Posterior vena cava (tissue), 2 donors: ENCODE measurements at places on chromosomes 1 and 21.

DNA sequence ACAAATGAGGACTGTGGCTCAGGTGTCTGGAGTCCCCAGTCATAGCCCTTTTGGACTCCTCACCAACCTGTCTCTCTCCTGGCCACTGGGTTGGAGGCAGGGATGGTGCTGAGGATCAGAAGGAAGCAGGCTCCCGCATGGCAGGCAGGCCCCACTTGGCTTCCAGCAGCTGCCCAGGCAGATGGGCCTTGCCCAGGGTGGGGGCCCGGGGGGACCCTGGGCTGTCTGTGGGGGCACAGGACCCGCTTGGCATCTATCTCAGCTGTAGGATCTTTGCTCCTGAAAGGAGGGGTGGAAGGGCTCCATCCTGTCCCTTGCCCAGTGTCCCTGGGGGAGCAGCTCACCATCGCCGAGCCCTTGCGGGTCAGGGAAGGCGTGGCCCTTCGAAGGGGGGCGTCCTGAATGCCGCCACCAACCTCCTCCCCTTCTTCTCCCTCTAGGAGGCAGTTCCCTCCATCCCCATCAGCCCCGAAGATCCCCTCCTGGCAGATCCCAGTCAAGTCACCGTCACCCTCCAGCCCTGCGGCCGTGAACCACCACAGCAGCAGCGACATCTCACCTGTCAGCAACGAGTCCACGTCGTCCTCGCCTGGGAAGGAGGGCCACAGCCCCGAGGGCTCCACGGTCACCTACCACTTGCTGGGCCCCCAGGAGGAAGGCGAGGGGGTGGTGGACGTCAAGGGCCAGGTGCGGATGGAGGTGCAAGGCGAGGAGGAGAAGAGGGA is 154.5 kb downstream of the PEX14 start:
- peak; percentile 83 for DNase-seq

DNA sequence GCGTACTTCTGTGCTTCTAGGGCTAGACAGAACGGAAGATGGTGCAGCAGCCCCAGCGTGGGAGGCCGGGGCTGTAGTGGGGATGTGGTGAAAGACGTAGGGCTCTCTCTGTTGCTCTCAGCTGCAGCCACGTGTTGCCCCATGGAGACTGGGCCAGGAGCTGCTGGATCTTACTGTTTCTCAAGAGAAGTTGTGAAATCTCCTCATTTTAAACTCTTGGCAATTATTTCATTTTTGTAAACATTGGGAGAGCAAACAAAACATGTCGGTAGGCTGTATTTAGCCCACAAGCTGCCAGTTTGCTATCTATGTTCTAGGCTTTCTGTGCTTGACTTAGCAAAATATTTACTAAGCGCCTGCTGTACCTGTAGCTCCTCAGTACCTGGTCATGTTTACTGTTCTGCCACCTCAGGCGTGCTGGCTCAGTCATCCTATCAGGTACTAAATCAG is 15.9 kb upstream of the ELOA start:
- peak; percentile 87 for DNase-seq

GRCh38 chr1:24506691-24507381 is 4.2 kb downstream of the RCAN3 start:
- no peak for DNase-seq

- DNase-seq = no peak
Measured at GRCh38 chr1:174039027-174039426, 16.9 kb upstream of the RC3H1 start.

- DNase-seq = no peak
Measured at GRCh38 chr1:57167997-57168396, 202.2 kb upstream of the C8B start.

DNA sequence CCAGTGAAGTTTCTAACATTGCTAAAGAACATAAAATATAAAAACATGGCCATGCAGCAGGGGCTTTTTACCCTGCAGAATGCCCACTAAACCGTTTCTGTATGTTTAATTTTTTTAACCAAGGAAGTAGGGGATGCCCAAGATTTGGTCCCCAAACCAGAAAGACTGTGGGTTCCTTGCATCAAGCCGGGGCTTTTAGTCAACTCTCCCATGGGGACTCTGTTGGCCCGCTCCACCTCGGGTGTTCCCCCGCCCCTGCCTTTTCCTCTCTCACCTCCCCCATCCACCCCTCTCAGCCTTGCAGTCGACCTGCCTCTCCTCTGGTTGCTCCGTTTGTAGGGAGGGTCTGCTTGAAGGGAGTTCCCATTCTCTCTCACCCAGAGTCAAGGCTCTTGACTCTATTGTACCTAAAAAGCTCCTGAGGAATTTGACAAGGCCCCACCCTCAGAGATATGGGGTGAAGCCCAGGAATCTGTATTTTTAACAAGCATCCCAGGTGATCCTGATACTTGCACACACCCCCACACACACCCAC is 117.5 kb downstream of the TOMM20 start:
- DNase-seq = no peak

DNA sequence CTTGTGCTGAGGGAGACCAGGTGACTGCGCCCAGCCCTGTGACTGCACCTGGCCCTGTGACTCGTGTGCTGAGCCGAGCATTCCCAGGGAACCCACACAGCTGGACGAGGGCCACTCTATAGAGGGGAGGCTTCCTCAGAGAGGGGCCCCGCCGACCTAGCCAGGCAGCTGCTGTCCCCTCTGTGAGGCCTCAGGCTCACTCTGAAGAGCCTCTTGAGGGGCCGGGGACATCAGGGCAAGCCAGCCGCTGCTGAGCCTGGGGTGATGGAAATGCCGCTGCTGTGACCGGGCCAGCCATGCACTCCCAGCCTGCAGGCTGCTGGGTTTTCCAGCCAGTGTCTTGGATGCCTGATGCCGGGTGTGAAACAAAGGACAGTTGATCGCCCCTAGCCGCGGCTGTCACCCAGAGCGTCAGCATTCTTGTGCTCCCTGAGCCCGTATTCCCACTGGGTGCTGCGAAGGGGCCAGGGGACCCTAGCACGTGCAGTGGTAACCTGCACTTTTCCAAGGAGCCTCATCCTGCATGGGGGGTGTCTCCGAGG is 17.5 kb downstream of the PFKL start:
- DNase-seq = no peak

DNA sequence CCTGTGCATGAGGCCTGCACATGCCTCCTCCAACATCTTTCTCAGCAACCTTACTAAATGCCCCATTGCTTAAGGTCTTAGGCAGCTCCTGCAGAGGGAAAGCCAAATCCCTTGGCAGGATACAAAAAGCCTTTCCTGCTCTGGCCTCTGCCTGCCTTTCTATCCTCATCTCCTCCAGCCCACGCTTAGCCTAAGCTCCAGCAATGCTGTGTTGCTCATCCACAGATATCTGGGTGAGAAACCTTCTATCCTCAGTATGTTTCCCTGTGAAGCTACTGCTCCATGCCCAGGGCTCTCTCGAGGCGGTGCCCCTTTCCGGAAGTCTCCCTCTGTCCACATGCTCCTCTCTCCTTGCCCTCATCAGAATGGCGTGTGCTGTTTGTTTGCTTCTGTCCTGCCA is 37.0 kb upstream of the CCSAP start:
- DNase-seq = no peak
